ENCODE measurements at places on chromosomes 6 and 20.

GRCh38 chr6:148211777-148212324 lies 130.8 kb upstream of the SASH1 start:
- no peak for DNase-seq

- no peak for DNase-seq
Observed at GRCh38 chr6:139449611-139450000, 75.2 kb upstream of the CITED2 start.

DNA sequence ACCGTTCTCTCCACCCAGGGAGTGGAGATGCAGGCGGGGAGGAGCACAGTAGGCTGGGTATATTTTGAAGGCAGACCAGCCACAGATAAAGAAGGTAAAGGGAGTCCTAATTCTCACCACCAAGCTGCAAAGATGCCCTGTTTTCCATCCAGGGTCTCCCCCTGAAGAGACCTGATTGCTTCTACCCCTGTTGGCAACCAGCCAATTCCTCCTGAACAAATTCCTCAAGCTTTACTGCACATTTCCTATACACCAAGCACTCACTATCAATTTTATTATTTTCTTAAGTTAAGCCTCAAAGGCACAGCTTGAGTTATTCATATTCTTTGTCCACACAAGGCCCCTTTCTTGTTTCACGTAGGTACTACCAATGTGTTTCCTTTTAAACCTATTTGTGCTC lies 214.4 kb downstream of the EYA2 start:
- no peak for DNase-seq

GRCh38 chr20:5072756-5073659 lies 46.8 kb downstream of the PCNA start:
- DNase-seq: peak; percentile 83

- DNase-seq: no peak
Observed at GRCh38 chr6:42509256-42509655, 54.6 kb upstream of the UBR2 start.

DNA sequence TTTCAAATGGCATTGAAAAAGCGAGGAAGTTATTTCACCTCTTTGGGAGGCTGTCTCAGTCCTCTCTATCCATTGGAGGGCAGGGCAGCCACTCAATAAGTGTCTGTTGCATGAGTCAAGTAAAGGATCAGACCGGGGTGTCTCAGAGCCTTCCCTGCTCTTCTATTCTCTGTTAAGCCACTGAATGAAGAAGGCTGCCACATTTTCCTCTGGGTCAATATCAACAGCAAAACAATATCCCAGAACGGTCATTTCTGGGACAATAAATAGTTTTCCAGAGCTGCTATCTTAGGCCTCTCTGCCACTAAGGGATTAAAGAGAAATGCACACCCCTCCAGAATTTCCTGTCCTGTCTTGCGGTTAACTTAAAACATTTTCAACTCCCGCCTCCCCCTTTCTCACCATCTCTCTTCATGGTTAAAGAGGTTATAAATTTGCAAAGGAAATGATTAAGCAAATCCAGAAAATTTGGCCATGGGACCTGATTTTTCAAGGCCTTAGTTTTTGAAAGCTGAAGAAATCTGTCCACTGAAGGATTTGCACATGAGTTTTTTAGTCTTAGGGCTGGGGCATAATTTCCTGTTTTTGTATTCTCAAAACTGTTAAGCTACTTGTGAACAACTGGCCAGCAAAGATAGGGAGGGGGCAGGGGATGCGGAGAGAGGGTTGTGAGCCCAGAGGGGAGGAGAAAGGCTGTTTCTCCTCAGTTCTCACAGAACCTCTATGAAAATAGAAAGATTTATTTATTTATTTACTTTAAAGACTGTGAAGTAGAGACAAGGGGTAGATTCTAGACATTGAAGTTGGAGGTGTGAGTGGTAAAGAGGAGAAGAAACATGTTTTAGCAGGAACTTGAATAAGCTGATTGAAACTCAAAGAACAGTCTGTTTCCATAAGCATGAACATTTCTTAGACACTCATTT lies 135.7 kb downstream of the BCAS1 start:
- peak; percentile 87 for DNase-seq

GRCh38 chr20:32830437-32830836 lies 10.7 kb downstream of the MAPRE1 start:
- no peak for DNase-seq

DNA sequence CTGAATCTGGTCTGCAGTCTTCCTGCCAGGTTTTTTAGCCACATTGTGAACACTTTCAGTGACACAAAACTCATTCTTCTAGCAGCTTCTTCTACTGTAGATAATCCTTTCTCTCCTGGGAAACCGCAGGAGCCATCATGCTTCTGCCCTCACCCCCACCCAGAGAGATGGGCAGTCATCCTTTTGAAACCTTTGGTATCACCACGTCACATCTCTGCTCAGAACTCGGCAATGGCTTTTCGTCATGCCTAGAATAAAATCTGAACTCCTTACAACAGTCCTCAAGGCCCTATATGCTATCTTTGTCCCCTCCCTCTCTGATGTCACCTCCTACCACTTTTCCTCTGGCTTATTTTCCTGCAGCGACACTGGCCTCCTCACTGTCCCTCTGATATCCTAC lies 46.4 kb upstream of the ZNFX1 start:
- DNase-seq: no peak

DNA sequence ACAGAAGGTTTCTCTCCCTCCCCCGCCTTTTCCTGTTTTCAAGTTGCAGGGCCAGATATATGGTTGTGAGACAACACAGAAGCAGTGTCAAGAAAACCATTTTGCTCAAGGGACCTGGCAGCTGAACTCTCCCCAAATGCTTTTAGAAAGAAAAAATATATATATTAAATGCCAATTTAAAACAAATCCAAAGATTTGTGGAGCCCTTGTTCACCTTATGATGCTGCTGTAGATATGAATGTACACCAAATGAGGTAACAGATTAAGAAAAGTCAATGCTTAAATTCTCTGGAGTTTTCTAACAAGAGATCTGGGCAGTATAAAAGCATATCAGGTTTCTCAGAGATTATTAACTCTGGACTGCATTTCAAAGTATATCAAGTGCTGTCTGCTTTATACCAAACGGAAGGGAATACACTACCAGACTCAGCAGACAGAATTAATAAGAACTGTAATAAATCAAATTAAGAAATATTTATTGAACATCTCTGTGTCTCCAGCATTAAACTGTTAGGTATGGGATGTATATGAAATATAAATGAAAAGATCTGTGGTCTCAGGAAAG lies 357.5 kb downstream of the HDGFL1 start:
- DNase-seq: no peak

GRCh38 chr6:170146640-170147039 lies 144.2 kb downstream of the DLL1 start:
- DNase-seq: no peak

DNA sequence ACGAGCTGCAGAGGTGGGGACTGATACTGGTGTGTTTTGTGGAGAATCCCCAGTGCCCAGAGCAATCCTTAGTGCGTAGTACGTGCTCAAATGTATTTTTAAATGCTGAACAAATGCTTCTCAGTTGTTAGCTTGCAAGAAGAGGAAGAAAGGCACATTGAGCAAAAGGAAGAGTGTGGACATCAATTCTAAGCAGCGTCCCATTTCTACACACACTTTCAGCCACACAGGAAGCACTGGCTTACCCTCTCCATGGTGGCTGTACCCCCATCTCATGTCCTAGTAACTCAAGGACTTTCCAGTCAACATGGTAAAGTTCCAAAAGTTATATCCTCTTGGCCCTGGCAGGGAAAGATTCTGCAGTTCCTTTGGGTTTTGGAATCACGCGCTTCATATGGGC lies 98.8 kb upstream of the NXT1 start:
- no peak for DNase-seq

DNA sequence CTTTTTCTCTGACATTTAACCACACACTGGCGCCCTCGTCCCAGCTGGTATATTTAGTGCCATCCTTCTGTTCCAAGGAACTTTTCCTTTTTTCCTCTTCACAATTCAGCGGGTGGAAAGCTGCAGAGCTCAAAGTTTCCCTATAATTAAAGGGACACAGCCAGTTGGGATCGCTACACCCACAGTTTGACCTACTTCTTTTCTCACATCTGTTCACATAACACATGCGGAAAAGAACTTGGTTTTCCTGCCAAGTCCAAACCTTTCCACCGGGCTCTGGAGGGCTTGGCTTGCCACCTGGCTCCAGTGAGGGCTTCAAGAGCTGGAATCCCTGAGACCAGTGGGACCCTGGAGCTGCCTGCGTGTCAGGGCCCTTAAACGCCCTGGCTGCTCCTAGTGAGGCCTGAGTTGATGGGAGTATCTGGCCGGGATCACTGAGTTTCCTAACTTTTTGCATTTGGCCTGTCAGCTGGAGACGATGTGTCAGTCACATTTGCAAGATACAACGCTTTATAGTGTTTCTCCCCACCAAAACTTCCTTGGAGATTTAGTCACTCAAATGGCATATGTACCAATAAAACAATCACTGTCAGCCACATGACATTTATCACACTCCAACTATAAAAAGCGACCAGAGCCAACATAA lies 176.0 kb downstream of the SASH1 start:
- no peak for DNase-seq

GRCh38 chr20:43778375-43778774 lies 51.6 kb upstream of the GTSF1L start:
- no peak for DNase-seq
